ENCODE measurements at places on chromosomes 12 and 14.
A peak's percentile ranks its signal among the peaks of the same experiment; 100 is the strongest.

GRCh38 chr12:53212931-53213330 lies 5.9 kb upstream of the ITGB7 start:
- DNase-seq, result no peak

DNA sequence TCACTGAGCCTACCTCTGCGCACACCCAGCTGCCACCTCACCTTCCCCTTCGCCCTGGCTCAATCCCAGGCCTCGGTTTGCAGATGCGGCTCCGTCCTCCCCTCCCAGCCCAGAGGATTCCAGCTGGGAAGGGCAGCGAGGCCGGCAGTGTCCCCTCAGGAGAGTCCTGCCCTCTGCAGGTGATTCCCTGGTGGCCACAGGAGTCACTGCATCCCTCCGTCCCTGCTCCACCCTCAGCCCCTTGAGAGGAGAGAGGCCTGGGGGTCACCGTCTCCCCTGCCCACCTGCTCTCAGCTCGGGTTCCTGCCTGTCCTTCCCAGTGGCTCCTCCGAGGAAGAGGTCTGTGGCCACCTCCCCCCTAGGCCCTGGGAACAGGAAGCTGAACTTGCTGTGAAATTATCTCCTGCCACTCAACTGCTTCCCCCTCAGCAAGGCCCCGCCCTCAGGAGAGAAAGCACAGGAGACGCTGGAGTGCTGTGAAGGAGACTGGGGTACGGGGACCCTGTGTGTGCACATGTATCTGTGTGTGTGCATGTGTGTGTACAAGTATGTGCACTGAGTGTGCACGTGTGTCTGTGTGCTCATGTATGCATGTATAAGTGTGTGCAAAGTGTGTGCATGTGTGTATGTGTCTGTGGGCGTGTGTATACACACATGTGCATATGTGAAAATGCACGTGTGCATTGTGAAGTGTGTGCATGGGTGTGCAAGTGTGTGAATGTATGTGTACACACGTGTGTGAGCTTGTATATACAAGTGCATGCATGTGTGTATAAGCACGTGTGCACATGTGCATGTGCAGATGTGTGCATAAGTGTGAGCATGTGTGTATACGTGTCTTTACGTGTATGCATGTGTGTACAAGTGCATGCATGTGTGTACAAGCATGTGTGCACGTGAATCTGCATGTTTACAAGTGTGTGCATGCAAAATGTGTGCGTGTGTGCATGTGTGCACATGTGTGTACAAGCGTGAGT lies 13.2 kb upstream of the GALNT9 start:
- DNase-seq, result no peak

DNA sequence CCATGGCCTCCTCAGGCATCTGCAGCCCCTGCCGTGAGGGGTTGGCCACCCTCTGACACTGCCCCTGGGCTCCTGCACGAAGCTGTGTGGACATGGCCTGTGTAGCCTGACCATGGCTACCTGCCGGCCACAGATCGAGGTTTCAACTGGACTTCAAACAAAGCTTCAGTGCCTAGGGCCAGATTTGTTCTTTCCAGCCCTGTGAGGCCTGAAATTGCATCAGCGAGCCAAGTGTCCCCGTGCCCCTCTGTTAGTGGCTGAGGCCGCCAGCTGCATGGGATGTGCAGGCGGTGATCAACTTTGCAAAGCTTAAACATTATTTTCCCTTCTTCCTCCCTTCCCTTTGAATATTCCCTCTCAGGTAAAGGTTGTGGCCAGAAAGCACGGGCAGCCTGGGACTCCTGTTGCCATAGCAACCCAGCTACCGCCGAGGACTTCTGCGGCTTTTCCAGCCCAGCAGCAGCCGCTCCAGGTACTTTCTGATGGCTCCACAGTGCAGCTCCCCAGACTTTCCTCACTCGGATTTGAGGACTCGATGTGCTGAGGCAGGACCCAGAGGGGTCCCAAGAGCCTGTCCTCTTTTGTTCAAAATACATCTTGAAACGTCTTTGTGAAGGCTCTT lies 35.8 kb downstream of the DDX51 start:
- peak; percentile 11 for DNase-seq

GRCh38 chr12:5170844-5171243 lies 127.2 kb downstream of the KCNA5 start:
- DNase-seq, result no peak

- no peak for DNase-seq
Observed at GRCh38 chr12:88253371-88253978, 111.4 kb downstream of the TMTC3 start.
